ENCODE measurements at places on chromosomes 12 and 14.

- DNase-seq, result no peak
Observed at GRCh38 chr12:5708371-5708770, 236.7 kb downstream of the ANO2 start.

DNA sequence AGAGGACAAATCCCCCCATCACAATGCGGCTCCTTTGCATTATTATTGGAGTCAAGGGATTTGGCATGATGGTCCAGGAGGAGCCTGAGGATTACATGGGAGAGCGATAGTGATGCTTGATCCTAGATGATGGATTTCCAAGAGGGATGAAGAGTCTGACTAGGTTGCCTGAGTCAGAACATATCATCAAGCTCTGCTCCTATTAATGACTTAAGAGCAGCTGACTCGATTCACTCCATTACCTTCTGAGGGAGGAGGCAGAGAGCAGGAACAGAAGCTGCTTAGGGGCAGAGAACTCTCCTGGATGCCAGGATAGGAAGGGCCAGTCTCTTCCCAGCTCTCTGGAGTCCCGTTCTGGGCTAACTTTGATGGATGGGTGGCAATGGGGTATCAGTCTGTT, 54.0 kb upstream of the CISTR start:
- no peak for DNase-seq

DNA sequence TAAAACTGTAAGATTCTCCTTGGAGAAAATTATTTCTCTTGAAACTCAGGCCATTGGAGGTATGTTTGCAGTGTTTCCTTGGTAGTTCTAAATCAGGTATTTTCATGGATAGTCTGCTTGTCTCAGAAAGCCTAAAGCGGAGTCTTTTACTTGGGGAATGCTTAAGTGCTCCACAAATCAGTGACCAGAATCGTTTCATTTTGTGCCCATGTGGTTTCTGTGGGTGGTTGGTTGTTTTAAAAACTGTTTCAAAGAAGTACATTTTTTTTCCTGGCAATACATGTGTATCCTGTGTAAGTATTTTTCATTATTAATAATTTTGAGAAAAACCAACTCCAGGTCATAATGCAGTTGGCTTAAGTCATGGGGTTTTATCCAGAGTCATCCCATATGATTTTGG, 33.6 kb downstream of the CCDC91 start:
- DNase-seq, result no peak

DNA sequence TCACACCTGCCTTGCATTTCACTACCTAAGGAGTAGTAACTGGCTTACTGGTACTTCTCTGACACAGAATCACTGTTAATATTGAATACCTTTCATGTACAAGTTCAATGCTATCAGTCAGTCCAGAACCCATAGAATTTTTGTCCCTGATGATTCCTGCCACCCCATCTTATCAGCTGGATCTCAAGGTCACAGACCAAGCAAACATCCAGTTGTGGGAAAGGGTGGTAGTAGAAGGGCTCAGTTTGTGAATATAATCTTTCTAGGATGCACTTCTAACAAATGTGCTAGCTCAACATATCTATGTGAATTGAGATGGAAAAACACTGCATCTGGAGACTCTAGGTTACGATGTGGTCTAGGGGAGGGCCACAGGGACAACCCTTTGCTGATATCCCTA, 14.1 kb downstream of the PPP1CC start:
- no peak for DNase-seq
